ENCODE measurements at places on chromosomes 13 and 19.

DNA sequence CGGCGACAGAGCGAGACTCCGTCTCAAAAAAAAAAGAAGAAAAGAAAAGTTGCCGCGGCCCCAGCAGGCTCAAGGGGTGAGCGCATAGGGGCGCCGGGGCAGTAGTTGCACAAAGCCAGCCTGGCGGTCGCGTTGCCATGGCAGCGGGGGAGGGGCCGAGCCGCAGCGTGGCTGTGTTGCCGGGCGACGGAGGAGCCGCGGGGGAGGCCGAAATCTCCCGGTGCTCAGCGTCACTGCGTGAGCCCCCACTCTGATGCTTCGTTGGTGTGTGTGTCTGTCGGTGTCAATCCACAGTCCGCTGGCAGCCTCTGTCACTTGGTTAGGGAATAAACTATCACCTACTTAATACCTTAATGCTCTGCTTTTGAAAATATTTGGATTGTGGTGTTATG is 82.9 kb upstream of the C1QTNF9B start:
- DNase-seq, result peak; percentile 95

- no peak for DNase-seq
These were observed 29.2 kb downstream of the XPO4 start for GRCh38 chr13:20873348-20873747.

- no peak for DNase-seq
These were observed 382.2 kb upstream of the KLHL1 start for GRCh38 chr13:70490320-70490935.

DNA sequence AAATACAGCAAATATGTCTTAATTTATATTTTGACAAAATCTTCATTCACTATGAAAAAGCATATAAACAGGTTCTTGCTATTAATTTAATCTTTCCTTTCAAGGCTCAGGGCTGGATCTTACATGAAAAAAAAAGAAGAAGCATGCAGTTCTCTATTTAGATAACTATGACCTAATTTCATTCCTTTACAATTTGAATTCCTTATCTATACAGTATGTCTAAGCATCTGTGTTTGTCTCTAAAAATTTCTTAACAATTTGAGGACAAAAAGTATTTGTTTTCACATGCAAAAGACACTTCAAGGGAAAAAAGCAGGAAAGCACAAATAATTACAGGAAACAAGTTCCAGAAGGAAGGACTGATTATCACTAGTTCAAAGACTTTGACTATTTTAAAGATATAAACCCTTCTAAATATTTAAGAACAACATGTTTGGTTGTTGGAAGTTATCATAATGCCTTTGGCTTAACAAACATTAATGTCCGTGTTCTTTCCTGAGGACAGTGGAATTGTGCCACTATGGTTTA is 157.5 kb downstream of the TBC1D4 start:
- DNase-seq, result no peak

- no peak for DNase-seq
These were observed 214.6 kb upstream of the SERP2 start for GRCh38 chr13:44158881-44159632.

DNA sequence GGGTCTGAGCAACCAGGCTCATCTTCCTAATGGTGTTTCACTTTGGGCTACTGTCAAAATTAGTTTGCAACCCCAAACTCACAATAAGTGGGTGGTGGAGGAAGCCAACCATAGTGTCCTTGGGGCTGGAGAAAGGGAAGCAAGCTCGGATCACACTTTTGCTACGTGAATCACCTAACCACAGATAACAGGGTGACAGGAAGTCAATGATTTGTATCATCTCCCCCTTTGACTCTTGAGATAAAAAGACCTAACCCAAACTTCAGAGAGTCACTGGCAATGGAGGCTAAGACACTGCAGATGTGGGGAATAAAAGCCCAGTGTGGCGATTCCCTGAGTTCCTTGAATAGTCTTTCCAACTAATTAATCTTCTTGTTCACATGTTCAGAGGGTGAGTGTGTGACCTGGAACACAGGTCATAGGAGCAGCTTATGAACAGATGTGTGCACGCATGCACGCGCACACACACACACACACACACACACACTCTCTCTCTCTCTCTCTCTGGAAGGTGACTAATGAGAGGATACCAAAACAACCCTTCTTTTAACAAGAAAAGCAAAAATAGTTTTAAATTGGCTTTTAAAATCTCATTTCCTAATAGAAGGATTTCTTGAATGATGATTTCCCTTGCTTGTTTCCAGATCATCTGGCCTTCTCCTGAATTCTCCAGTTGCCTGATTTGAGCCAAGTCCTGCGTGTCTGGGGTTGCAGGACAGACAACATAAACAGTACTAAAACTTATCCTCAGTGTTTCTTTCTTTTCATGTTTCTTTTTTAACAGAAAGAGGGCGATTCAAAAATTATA is 21.2 kb upstream of the DOCK9 start:
- no peak for DNase-seq

- DNase-seq, result no peak
These were observed 44.0 kb downstream of the BRD4 start for GRCh38 chr19:15288146-15288963.

- no peak for DNase-seq
These were observed 13.5 kb downstream of the SLC15A1 start for GRCh38 chr13:98738993-98739392.

DNA sequence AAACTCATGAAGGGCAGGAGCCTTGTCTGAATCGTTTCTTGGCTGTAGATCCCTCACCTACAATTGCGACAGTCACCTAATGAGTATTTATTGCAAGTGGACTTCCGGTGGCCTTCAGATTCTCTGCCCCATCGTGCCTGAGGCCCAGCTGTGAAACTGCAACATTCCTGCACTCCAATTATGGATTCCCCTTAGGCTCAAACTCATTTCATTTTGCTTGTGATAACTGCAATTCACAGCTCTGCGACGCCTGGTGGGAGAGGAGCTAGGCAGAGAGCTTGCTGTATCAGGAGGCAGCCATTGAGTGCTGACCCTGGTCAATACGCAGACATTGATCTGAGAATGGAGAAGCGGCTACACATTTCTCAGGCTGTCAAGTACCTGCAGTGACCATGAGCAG is 59.0 kb downstream of the CCDC70 start:
- no peak for DNase-seq

DNA sequence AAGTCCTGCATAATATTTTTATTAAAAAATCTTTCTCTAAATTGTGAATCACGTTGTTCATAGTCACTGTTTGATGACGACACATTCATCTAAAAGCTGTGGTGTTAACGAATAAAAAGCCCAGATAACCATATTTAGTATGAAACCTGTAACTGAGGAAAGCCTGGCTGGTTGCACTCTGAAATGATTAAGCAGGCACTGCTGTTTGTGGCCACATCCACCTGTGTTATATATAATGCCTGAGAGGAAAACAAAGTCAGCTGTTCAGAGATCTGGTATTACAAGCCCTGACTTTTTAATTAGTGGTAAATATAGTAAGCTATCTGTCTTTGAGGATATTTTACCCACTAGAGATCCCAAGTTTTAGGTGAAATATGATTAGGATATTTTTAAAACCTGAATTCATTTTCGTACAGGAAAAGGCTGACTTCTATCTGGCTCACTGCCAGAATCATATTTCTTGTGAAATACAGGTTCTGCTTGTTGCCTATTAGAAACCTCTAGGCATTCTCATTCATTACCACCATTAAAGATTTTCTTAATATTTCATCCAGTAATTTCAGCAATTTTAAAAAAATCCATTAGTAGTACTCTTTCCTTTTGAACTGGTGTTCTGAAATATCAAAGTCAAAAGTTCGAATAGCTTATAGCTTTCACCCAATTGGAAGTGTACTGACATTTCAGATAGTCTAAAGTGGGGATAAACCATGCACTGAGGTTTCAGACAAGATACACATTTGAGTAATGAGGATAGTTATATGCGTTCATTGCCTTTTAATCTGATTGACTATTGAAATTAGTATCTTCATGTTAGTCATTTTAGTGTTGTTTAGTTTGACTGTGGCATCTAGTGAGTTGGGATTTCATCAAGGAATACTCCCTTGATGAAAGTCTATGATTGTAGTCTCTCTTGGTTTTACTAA is 79.7 kb downstream of the LMO7 start:
- DNase-seq, result no peak

GRCh38 chr19:18385359-18385674 is 641 bp upstream of the GDF15 start:
- DNase-seq, result no peak

DNA sequence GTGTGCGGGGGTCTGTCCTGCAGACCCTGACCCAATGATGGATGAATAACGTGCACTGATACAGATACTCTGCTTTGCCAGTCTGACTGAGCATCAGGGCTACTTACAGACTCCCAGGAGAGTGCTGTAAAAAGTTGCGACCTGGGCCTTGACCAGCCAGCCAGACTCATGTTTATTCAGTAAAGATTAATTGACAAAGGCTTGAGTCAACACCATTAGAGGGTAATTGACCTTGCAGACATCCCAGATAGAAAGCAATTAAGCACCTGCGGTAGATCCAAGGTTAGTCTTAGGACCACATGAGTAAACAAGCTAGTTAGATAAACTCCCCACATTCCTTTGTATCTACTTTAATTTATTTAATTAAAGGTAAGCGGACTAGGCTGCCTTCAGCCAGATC is 10.4 kb downstream of the NUDT19 start:
- peak; percentile 54 for DNase-seq

- DNase-seq, result no peak
These were observed 72.1 kb downstream of the SLC7A1 start for GRCh38 chr13:29523199-29523961.

DNA sequence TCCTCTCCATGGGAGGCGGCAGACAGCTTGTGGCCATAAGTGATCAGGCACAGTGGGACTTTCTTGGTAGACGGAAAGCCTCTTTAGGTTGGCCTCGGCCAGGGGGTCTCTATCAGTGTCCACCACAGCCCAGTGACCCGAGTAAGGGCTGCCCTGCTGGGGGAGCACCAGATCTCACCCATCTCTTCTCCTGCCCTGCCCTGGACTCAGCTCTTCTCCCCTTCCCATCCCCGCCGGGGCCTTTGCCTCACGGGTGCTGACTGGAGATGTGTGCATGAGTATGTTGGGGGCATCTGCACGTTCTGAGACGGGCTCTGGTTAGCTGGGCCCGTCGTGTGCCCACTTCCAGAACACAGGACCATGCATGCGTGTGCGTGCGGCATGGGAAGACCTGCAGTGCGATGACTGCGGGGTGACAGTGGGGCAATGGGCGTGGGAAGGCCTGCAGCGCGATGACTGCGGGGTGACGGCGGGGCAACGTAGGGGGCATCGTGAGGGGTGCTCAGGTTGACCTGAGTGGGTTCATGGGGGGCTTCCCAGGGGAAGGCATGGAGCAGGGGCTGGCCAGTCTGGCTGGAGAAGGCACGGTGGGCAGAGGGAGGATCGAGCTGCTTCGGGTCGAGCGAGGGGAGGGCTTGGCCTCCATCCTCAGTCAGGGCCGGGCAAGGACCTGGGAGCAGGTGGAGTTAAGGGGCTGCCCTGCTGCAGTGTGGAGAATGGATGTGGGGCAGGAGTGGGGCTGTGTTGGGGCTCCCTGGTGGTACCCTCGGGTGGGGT is 15.9 kb downstream of the EPN1 start:
- no peak for DNase-seq

GRCh38 chr19:55265173-55265572 is 6.4 kb upstream of the PPP6R1 start:
- no peak for DNase-seq

- no peak for DNase-seq
These were observed 971.6 kb upstream of the MIR17HG start for GRCh38 chr13:90375851-90376250.

DNA sequence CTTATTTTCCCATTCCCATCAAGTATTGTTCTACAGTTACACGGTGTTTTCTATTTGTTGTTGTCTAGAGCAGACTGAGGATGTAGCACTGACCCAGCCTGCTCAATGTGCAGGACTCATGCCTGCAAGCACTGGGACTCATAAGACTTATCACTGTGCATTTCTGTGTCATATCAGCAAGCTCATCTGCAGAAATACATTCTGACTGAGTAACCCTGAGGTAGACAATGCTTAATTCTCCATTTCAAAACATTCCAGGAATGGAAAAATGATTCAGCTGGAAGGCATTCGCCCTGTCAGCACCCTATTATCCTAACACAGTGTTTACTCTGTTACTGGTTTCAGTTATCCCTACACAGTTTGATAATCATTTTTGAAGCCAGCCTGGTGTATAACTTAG is 2506.4 kb downstream of the PCDH9 start:
- no peak for DNase-seq

- DNase-seq, result no peak
These were observed 631.7 kb upstream of the SGCG start for GRCh38 chr13:22549126-22549525.

DNA sequence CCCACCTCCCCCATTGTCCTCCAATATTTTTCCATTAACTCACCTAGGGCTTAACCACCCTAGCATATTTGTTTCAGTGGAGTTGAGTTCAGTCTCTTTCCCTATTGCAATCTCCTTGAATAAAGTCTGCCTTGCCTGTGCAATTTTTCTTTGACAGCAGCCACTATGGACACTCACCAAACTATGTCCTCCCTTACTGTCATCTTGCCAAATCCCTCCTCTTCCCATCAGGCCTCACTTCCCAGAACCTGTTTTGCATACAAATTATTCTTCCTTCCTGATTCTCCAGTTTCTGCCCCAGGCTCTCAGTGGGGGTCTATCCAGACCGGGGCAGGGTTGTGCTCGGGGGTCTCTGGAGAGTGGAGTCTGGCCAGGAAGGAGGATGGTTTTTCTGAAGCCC is 2.2 kb upstream of the LYPD5 start:
- no peak for DNase-seq

GRCh38 chr13:37109051-37109678 is 3.7 kb upstream of the CSNK1A1L start:
- DNase-seq, result peak; percentile 51

DNA sequence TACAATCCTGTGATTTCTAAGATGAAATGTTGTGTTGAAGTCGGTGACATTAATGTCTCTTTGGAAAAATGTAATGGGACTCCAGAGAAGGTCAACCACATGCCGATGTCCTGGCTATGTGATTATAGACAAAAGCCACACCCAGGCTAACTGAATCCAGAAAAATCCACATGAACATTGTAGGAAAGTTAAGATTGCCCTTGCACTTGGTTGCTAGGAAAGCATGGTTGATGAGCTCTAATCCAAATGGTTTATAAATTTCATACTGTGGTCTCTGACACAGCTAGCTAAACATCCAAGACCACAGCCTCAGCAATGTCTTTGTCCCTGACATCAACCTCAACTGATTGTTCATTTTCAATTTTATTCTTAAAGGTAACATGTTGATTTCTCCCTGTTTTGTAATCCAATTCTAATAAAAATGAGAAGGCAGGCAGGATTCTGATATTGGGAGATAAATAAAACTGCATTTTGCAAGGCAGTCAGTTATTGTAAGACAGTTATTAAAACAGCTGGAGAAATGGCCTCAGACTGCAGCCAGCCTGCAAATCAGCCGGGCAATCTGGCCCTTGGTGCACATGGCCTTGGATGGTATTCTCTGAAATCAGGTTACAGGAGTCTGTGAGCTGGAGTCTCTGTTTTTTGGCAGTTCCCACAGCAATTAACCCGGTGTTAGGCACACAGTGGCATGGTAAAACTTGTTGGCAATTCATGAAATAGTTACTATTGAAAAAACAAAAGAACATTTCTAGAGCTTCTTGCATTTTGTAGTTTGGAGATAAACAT is 93.9 kb downstream of the STARD13 start:
- DNase-seq, result no peak

GRCh38 chr13:32017474-32017873 is 14.1 kb upstream of the FRY start:
- no peak for DNase-seq

- DNase-seq, result no peak
These were observed 65.7 kb downstream of the KLF12 start for GRCh38 chr13:74068471-74068870.

GRCh38 chr19:14694641-14695266 is 4.9 kb downstream of the ZNF333 start:
- no peak for DNase-seq

- no peak for DNase-seq
These were observed 657 bp downstream of the PLIN3 start for GRCh38 chr19:4866595-4867424.

- DNase-seq, result peak; percentile 41
These were observed 562.1 kb upstream of the ATXN8OS start for GRCh38 chr13:69545551-69545950.
